ENCODE measurements at places on chromosomes 3 and 15.

- DNase-seq, result no peak
These were observed 81.1 kb downstream of the RAD18 start for GRCh38 chr3:8882171-8882593.

DNA sequence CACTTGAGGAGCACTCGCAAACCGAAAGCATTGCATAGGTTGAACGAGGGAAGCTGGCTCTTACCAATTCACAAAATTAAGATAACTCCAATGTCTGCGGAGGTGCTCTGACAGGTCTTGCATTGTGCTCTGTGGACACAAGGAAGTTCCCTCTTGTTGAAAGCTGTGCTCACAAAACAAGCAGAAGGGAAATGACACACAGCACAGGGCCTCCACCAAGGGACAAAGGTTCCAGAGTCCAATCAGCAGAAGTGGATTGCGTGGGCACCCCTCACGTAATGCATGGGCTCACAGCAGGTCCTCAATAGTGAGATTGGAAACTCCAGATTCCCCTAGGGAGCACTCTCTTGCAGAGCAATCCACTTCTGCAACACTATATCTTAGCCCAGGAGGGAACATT is 89.9 kb downstream of the ATP10A start:
- no peak for DNase-seq

- no peak for DNase-seq
These were observed 2.2 kb upstream of the CALML4 start for GRCh38 chr15:68207176-68207935.

GRCh38 chr3:66532160-66532587 is 31.4 kb upstream of the LRIG1 start:
- DNase-seq, result no peak

DNA sequence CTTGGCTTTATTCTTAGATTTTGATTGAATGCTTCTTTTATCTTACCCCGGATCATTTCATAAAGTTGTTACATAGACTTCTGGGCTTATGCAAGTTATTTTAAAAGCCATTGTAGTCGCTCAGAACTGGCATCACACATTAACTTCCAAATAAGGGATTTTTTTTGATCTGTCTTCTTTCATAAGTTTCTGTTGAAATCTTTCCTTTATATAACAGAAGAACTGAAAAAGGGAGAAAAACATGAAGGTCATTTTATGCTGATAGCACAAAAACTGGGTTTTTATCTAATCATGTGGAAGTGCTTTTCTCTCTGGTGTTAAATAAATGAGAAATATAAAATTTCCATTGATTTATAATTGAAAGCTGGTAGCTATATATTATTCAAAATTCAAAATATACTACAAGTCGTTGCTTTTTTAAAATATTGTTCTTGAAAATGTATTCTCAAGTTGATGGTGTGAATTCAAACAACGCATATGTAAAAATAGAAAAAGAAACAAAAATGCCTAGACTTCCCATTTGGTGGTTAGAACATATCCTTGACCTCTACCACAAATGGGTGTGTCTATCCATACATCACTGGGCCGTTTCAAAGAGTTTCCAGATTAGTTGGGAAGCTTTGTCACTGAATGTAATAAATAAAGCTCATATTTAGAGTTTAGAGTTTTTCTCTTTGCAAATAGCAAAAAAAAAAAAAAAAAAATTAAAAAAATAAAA is 258.3 kb upstream of the ZPLD1 start:
- no peak for DNase-seq

DNA sequence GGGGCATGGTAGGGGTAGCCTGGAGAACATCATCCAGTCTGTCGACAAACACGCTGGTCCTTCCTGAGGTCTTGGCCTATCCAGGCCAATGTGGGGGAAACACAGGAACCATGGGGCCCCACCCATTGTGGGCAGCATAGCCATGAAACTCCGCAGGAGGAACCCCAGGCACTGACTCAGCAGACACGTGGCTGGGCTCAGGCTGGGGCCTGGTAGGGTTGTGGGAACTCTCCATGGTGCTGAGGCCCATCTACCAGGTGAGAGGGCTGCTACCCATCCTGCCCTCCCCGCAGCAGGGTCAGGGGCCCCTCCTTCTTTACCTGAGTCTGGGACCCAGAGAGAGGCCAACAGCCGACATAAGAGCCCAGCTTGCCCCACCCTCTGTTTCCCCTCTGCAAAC is 22.6 kb upstream of the CACNA2D2 start:
- no peak for DNase-seq
